CD4-positive, alpha-beta T cell treated with Interferon gamma for 1 hour (primary cell): ENCODE measurements at places on chromosomes 2 and 18.

DNA sequence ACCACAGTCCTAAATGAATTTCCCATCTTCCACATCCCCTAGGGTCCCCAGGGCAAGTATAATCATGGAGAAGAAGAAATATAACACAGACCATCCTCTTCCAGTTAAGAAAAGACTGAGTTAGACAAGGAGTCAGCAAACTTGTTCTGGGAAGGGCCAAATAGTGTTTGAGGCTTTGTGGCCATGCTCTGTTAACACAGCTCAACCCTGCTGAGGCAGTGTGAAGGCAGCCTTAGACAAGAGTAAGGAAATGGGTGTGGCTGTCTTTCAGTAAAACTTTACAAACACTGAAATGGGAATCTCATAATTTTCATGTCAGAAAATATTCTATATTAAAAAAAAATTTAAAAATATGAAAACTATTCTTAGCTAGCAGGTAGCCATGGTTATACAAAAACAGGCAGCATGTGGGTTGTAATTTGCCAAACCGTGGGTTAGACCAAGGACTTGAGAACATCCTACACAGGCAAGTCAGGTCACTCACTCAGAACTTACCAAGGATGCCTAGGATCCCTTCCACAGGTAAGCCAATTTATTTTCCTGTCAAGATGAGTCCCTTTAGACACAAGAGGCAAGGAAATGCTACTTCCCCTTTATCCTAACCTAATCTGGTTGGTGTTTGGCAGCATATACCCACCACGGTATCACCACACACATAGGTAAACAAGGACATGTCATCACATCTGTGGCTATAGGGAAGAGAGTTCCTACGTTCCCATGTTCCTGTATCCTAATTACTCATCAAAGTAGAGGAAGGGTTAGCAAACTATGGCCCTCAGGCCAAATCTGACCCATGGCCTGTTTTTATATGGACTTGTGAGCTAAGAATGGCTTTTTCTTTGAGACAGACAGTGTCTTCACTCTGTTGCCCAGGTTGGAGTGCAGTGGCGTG, 31.9 kb downstream of the C2orf74 start:
- no peak for DNase-seq

DNA sequence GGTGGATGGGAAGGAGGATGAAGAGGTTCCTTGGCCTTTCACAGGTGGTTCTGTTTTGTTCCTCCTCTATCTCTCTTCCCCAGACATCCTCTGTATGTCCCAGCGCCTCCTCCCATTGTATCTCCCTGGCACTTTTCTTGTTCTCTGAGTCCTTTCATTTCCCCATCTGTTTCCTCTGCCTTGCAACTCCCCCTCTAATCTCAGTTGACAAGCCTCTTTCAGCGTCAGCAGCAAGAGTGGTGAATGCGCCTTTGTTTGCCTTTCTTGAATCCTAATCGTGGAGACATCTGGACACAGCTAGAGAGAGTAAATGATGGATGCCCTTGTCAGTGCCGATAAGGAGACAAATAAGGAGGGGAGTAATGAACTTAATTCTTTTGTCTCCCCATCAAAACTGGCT, 167.0 kb downstream of the NDUFA10 start:
- no peak for DNase-seq

- DNase-seq = no peak
Observed at GRCh38 chr18:23593720-23594119, 7.4 kb upstream of the NPC1 start.

DNA sequence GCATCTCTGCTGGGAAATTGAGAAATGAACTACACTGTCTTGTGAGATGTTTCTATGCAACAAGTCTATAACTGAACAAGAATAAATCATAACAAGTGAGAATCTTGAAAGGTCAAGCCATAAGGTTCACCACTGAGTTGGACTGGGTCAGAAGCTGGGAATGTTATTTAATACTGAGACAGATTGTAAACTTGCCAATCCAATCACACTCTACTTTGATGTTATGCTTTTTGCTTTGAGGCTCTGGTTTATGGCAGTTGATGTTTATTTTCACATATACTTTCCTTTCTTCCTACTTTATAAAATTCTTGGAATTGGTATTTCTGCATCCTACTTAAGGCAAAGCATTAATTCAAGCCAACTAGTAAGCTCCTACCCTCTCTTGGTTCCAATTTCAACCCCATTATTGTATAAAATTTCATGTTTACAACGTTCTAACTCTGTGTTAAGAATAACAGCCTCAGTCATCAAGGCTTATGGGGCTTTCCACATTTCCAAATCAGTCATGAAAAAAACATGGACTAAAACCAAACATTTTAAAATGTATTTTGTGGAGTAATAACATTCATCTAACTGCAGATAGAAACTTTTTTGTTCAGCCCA, 533.4 kb downstream of the NYAP2 start:
- DNase-seq = no peak

GRCh38 chr2:130836501-130837174, at the start of gene ARHGEF4:
Gene ARHGEF4, plus strand, starts transcription at chr2:130836914. Its CDS starts 40 bp downstream, at chr2:130836954.
- no peak for DNase-seq

DNA sequence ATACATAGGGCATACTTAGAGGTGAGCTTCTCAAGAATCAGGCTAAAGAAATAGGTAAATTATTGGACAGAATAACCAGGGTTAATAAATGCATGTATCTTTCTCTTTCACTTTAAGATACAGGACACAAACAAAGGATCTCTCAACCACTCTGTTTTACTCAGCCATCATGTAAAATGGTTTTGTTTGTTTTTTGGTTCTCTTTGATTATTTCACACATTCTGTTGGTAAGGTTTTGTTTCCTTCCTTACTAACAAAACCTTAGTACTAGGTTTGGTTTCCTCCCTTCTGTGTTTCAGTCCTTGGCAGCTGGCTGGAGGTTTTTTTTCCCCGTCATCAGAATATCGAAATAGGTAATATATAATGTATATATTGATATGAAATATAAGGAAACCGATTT, 1506.8 kb upstream of the TMEFF2 start:
- DNase-seq = no peak

GRCh38 chr2:220544049-220544448, 916.6 kb downstream of the SLC4A3 start:
- no peak for DNase-seq

GRCh38 chr2:127674241-127675209, 805 bp downstream of the LIMS2 start:
- DNase-seq = no peak

DNA sequence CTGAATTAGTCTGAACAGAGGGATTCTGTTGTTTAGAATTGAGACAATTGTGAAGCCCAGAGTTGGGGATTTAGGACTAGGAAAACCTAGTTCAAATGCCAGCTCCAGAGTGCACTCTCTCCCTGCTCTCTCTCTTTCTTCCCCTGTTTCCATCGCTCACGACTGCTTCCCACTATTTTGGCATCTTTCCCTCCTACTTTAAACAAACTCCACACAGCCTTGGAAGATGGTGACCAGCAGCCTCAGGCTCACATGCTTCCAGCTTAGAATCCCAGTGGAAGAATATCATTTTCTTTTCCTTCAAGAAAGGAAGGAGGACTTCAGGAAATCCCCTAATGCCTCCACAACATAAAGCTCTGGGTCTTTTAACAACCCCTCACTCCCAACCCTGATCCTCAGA, 6.1 kb upstream of the DNMT3A start:
- DNase-seq = no peak

GRCh38 chr18:12803069-12803936, 80.7 kb downstream of the PTPN2 start:
- no peak for DNase-seq

DNA sequence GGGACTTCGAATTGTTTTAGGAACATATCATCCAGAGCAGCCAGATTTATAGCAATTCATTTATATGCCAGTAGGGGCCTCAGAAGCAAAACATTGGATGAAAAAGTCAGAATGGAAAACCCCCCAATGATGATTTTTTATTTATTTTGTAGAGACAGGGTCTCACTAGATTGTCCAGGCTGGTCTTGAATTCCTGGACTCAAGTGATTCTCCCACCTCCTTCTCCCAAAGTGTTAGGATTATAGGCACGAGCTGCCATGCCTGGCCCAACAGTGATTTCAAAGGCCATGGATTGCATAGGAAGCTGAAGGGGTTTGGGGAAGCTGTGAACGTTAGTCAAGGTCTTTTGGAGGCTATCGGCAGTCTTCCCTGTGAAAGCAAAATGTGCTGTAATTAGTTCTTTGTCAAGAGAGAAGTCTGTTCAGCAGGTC, 21.9 kb upstream of the MCFD2 start:
- DNase-seq = no peak

- no peak for DNase-seq
Observed at GRCh38 chr2:142650601-142651000, 226.9 kb upstream of the KYNU start.

DNA sequence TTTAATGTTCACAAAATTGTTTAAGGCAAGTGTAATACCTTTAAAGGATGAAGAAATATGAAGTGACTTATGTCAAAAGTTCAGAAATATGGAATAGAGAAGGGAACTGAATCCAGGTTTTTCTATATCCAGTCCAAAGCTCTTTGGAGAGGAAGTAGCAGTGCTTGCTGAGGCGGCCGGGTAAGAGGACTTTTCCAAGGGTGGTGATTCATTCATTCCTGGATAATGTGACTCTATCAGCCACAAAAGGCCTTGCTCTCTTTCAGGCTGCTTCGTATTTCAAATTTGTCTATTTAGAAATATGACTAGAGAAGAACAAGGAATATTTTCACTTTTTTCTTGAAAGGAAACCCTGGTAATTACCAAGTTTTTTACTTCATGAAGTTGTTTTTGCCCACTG, 830.1 kb upstream of the ZEB2 start:
- no peak for DNase-seq

GRCh38 chr2:216692636-216693413, 2.5 kb downstream of the IGFBP5 start:
- peak; percentile 46 for DNase-seq

DNA sequence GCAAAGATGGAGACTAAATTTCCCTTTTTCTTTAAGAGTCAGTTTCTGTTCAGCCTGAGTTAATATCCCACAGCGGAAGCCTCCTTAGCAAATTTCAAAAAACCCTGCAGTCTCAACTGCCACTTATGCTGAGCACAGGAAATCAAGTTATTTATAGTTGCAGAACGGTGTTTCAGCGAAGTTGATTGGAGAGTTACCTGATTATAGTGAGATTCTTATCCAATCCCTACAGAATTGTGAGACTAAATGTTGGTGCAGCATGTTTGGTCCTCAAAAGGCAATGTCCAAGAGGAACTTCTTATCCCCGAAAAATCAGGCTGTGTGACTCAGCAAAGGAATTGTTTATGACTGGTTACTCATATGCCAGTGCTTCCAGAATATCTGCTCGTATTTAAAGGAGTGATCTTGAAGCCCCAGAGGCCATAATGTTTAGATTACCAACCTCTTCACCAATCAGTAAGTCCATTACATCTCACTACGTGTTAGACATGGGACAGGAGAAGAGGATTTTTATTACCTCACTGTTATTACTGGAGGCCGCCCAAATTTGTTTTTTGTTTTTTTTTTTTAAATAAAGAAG, 67.9 kb downstream of the LRRFIP1 start:
- no peak for DNase-seq

DNA sequence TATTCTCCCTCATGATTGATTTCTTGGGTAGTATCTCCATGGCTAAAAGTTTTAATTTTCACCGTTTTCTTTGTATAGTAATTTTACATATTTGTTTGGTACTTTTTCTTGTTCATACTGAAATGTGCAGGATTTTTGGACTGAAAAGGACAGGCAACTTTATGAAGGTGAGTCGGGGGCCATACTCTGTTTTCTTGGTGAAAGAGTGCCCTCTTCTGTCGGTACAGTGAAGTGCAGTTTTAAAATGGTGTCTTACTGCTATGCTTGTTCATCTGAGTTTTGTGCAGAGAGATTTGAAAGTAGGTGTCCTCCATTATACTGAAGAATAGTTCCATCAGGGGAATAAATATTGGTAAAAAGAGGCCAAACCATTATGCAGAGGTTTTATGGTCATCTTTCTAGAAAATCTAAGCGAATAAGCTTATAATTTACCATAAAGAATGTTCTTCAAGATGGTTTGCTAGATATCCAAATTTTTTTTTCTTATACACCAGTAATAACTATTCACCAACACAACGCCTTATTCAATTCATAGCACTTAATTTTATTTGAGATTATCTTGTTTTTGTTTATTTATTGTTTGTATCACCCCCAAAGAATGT, 8.7 kb upstream of the SERPINB13 start:
- DNase-seq = no peak
